ENCODE measurements at places on chromosomes 3 and 15. TPM values are rescaled to one million over a fixed set of nuclear protein-coding genes. Genes with fewer than 3 reads are reported as not detected.

DNA sequence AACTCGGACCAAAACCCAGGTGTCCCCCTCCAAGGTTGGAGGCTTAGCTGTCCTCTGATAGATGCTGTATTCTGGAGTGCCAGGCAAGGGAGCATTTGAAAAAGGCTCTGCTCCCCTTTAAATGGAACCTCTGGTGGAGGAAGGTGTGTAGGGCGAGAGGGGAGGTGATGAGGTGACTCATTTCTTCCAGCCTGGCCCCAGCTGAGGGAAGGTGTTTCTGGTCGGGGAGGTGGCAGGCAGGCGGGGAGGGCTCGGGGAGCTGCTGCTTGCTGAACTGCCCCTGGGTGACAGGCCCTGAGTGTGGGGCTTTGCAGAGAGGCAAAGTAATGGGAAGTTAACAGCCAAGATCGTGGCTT lies 18.8 kb downstream of the PSTPIP1 start:
- peaks cover 36% of the 10 kb centered on the region for H3K36me3 ChIP-seq
- H3K27ac ChIP-seq, result peak overlapping the region; percentile 96
- peak; percentile 81 for DNase-seq
- H3K27me3 ChIP-seq, result no peaks in the 10 kb centered on the region

GRCh38 chr3:40302784-40303183 lies 6.7 kb upstream of the EIF1B start:
- H3K36me3 ChIP-seq, result peaks cover 3% of the 10 kb centered on the region
- H3K4me3 ChIP-seq, result no peak overlapping the region
- H3K27me3 ChIP-seq, result no peaks in the 10 kb centered on the region
- no peak overlapping the region for H3K27ac ChIP-seq
- H3K4me1 ChIP-seq, result peaks cover 1% of the 10 kb centered on the region

KLF13 gene
- 252 TPM for total RNA-seq

AMOTL2 gene
- total RNA-seq, result not detected

GRCh38 chr3:168047190-168047795 lies 48.4 kb downstream of the GOLIM4 start:
- H3K4me1 ChIP-seq, result no peaks in the 10 kb centered on the region
- DNase-seq, result no peak
- H3K36me3 ChIP-seq, result no peaks in the 10 kb centered on the region
- no peak overlapping the region for H3K4me3 ChIP-seq

- no peaks in the 10 kb centered on the region for H3K36me3 ChIP-seq
- H3K4me3 ChIP-seq, result no peak overlapping the region
- H3K27ac ChIP-seq, result no peak overlapping the region
- peaks cover 10% of the 10 kb centered on the region for H3K4me1 ChIP-seq
- DNase-seq, result no peak
- peaks cover 39% of the 10 kb centered on the region for H3K27me3 ChIP-seq
Measured at GRCh38 chr3:124838963-124839362, 48.2 kb downstream of the ITGB5 start.

KLF15 gene
- total RNA-seq, result 0.22 TPM

PAQR5 gene
- total RNA-seq, result not detected

LDHAL6B gene
- total RNA-seq, result not detected

ZIC1 gene
- not detected for total RNA-seq

DNA sequence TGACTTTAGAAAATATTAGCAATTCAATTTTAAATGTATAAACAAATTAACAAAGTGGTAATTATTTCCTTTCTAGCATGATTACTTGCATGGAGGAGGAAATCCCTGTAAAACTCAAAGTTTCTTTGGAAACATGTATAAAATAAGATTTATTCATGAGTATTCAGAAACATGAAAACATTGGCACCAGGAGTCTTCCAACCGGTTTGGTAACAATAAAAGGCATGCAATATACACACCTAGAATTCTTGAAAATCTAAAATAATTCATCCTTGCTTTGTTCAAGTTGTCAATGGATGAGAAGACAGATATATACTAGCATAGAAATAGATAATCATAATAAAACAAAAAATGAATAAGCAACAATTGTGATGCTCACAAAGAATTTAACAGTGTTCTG lies 76.4 kb downstream of the ZPLD1 start:
- DNase-seq, result no peak
- H3K27ac ChIP-seq, result no peak overlapping the region

GRCh38 chr3:139523166-139523565 lies 16.4 kb downstream of the RBP1 start:
- no peak overlapping the region for H3K27ac ChIP-seq
- no peaks in the 10 kb centered on the region for H3K4me1 ChIP-seq
- DNase-seq, result no peak

CNTN3 gene
- total RNA-seq, result not detected

PRICKLE2 gene
- total RNA-seq, result not detected

GRCh38 chr3:142007710-142008399 lies 131.4 kb downstream of the ATP1B3 start:
- no peaks in the 10 kb centered on the region for H3K4me1 ChIP-seq
- peaks cover 5% of the 10 kb centered on the region for H3K36me3 ChIP-seq
- no peak overlapping the region for H3K4me3 ChIP-seq
- no peak overlapping the region for H3K27ac ChIP-seq
- DNase-seq, result no peak

- no peak overlapping the region for H3K27ac ChIP-seq
- H3K4me1 ChIP-seq, result no peaks in the 10 kb centered on the region
Measured at GRCh38 chr15:51030649-51031316, 63.9 kb downstream of the TNFAIP8L3 start.

GRCh38 chr3:171878461-171879225 lies 35.5 kb downstream of the TMEM212 start:
- H3K4me3 ChIP-seq, result no peak overlapping the region
- H3K36me3 ChIP-seq, result no peaks in the 10 kb centered on the region
- no peak for DNase-seq
- H3K27ac ChIP-seq, result no peak overlapping the region
- H3K4me1 ChIP-seq, result no peaks in the 10 kb centered on the region

AADACL2 gene
- not detected for total RNA-seq

MUC20 gene
- total RNA-seq, result 3.1 TPM

GRCh38 chr3:159458982-159459381 lies 529.7 kb upstream of the IL12A start:
- no peaks in the 10 kb centered on the region for H3K27me3 ChIP-seq
- H3K36me3 ChIP-seq, result no peaks in the 10 kb centered on the region
- no peaks in the 10 kb centered on the region for H3K4me1 ChIP-seq
- no peak overlapping the region for H3K4me3 ChIP-seq
- no peak overlapping the region for H3K27ac ChIP-seq

NOX5 gene
- total RNA-seq, result 0.06 TPM

DNA sequence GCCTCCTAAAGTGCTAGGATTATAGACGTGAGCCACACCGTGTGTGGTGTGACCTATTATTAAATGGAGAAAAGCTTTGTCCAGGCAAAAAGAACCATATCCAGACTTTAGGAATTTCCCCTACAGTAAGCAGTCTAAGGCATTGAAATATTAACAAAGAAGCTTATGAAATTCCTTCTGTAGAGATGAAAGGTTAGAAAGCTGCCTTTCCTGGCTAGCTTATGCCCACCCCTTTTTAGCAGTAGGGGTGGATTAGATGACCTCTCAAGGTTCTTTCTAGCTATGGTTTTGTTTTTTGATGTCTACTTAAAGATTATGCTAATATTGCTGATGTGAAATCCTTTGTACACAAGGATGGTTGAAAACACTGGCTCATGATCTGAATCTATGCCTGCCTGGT lies 13.9 kb downstream of the OXSM start:
- no peaks in the 10 kb centered on the region for H3K36me3 ChIP-seq
- H3K27me3 ChIP-seq, result peaks cover 6% of the 10 kb centered on the region
- H3K4me1 ChIP-seq, result no peaks in the 10 kb centered on the region
- DNase-seq, result no peak
- no peak overlapping the region for H3K4me3 ChIP-seq
- no peak overlapping the region for H3K27ac ChIP-seq

GRM2 gene
- total RNA-seq, result 1.4 TPM

DNA sequence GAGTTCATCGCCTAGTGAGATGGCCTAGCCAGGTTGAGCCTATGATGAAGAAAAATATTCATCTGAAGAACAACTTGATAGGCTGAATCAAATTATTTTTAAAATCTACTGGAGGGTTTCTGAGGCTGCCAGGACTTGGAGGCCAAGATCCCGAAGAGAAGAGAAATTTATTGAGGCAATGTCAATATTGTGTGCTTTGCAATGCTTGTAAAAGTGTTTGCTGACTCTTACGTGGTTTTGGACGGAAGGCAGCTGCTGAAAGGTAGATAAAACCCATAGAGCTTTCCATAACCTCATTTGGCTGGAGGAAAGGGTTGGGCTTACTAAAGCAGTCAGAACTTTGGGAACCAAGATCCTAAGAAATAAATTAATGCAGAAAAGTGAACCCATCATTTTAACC lies 361.0 kb upstream of the IL12A start:
- H3K4me3 ChIP-seq, result no peak overlapping the region
- DNase-seq, result no peak
- no peaks in the 10 kb centered on the region for H3K4me1 ChIP-seq
- H3K27me3 ChIP-seq, result no peaks in the 10 kb centered on the region
- no peak overlapping the region for H3K27ac ChIP-seq
- no peaks in the 10 kb centered on the region for H3K36me3 ChIP-seq

TM4SF18 gene
- total RNA-seq, result not detected

GOLGA8Q gene
- 16.0 TPM for total RNA-seq

DNA sequence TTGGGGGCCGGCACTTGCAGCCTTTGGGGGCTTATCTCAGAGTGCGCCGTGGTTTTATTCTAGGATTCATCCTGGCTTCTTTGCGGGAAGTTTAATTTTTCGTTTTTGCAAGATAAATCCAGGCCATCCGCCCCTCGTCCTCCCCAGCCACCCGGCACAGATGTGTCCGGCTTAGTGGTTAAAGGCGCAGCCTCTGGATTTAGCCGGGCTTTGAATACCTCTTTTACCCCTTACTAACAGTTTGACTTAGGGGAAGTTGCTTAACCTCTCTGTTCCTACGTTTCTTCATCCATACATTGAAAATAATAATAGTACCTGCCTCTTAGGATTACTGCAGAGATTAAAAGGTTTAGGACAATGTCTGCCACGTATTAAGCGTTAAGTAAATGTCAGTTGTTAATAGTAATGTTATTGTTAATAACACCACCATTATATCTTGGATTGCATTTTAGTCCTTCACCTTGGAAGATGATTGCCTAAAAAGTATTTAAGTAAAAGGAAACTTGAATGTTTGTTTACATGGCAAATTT lies 714 bp downstream of the ECT2 start:
- peaks cover 3% of the 10 kb centered on the region for H3K27me3 ChIP-seq
- H3K4me1 ChIP-seq, result peaks cover 31% of the 10 kb centered on the region
- no peak for DNase-seq
- peaks cover 28% of the 10 kb centered on the region for H3K36me3 ChIP-seq
